Activated CD4-positive, alpha-beta T cell treated with anti-CD3 and anti-CD28 coated beads, Interleukin-2, Interleukin-4, amounts not matched to agents 100 ng/mL and 50 ng/mL, durations not matched to agents 16 hours and 8 hours (primary cell): ENCODE measurements at places on chromosomes 4 and X.

DNA sequence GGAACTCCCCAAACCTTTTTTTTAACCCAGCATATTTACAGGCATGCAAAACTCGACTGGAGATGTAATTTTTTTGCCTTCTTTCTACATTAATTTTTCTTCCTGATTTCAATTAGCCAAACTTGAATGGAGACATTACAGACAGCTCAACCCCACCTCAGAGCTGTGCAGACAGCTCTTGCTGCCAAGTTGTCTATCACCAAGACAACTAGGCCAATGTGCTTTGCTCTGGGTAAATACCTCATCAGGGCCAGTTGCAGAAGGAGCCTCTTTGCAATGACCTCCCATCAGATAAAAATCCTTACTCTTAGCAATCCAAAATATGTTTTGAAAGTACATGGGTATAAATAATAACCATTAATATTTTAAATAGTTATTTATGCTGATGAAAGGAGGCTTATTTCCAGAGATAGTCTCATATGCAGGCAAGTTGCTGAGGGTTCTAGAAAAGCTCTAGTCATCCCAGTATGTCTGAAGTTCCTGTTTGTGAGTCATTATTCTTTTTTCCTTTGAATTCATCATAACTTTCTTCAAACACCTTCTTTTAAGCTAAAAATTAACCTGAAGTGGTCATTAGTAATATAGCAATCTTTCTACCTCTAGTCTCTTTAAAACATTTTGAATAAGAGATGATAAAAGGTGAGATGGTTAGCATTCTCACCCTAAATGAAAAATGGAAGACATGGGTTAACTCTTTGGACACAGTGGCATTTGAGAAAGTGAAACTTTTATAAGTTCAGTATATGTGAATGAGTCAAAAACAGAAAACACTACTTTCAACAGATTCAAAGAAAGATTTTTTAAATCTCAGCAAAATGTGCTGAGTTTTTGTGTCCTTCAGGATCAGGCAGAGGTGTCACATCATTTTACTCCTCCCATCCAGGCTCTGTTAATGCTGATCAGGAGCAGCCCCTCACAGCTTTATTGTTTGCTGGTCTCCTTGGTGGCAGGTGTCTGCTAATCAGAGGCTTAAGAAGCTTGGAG is 475.5 kb upstream of the FGF16 start:
- peak; percentile 45 for DNase-seq

DNA sequence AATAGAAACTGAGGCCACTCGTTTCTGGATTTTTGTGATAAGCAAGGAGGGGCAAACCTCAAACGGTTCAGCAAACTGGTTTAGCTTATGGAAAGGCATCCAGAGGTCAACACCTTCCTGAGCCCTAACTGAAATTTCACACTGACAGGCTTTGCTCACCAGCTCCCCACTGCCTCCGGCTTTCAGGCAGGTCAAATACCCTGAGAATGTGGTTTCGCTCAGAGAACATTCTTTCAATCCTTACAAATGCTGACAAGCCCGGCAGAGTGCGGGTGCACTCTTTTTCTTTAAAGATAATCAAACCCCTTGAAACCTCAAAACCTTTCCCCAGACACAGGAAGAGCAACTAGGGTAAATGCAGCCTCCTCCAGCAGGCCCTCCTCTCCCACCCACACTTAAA is 41.5 kb downstream of the CD40LG start:
- DNase-seq: peak; percentile 51

- no peak for DNase-seq
Measured at GRCh38 chr4:118124997-118125396, 90.7 kb downstream of the NDST3 start.

DNA sequence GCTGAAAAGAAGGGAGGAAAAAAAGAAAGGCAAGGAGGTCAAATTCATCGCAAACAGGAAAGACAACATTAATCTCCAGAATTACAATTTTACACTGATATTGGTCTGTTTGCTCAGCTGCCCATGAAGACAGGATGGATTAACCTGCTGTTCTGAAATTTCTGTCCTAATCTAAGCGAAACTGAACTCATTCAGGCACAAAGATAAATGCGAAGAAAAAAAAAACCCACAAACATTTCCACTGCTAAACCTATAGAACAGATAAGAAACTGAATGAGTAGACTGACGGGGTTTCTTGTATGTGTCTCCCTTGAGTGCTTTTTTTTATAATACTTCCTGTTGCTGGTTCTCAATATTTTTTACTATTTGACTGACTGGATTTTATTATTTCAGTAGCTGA is 251.8 kb upstream of the FTHL17 start:
- no peak for DNase-seq

DNA sequence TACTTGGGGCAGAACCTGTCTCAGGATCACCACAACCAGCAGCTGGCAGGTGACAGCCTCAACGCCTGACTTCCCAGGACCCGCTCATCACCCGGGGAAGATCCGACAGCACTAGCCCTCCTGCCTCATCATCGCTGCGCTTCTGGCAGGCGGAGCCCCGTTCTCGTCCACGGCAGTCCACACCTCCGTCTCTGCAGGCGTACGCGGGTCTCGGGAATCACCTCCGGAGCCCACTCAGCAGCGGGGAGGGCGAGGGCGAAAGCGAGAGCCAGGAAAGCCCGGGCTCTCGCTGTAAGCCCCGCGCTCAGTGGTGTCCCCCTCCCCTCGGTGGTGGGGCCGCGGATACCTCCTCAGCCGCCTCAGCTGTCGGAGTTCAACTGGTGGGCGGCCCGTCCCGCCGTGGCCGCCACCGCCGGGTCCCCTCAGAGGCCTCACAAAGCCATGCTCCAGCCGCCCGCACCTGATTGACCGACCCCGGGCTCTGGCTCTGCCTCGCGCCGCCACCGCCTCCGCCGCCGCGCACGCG is 518 bp upstream of the CNKSR2 start:
- no peak for DNase-seq

GRCh38 chr4:113687067-113687718 is 74.3 kb downstream of the CAMK2D start:
- DNase-seq: peak; percentile 36

- no peak for DNase-seq
Measured at GRCh38 chrX:116317409-116317808, 119.0 kb upstream of the SLC6A14 start.

GRCh38 chr4:124104628-124105027 is 607.9 kb downstream of the ANKRD50 start:
- DNase-seq: no peak

- DNase-seq: peak; percentile 25
Measured at GRCh38 chr4:176789955-176790354, 2.8 kb downstream of the VEGFC start.

- DNase-seq: peak; percentile 14
Measured at GRCh38 chr4:150401083-150401687, 180.8 kb upstream of the MAB21L2 start.

- no peak for DNase-seq
Measured at GRCh38 chrX:12570859-12571501, 220.2 kb upstream of the PRPS2 start.

DNA sequence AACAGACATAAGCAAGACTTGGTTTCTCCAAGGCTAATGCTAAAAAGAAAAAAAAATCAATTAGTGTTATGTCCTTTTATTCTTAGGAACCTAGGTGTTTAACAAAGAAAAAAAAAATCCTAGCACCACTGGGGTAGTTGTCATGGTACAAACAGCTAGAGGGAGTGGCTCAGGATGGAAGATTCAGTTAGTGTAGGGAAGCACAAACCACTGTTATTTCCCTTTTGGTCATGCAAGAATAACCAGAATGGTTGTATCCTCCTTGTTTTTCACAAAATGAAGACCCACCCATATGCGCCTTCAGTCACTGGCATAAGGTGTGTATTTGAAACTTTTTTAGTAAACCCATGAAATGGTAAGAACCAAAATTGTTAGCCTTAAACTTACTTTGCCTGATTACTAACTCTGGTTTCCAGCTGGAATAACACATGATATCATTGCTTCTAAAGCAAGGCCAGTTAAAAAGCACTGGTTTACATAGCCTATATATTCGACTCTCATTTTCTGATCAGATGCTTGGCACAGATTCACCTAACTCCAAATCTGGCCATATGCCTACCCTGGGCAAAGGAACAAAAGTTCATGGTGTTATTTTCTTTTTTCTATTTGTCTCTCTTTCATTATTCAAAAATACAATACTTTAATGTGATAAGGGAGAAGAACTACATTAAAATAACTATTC is 132.6 kb downstream of the SCFD2 start:
- DNase-seq: no peak

- DNase-seq: peak; percentile 73
Measured at GRCh38 chr4:83252782-83253405, 31.7 kb downstream of the COQ2 start.

GRCh38 chrX:125319646-125320521 is at the start of gene TEX13C:
TEX13C (plus strand) TSS chrX:125319871; CDS start chrX:125320120, 249 bp downstream.
- DNase-seq: no peak

DNA sequence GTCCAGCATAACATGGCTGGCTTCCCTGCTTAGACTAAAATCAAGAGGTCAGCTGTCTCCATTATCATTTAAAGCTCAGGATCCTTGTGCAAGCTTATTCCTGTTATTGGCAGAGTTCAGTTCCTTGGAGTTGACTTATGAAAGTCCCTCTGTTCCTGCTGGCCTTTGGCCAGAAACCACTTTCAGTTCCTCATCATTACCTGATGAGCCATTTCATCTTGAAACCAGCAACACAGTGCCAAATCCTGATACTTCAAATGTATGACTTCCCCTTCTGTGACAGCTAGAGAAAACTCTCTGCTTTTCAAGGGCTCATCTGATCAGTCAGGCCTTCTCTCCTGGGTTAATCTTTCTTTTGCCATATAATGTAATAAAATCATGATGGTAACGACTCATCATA is 110.6 kb upstream of the FSTL5 start:
- no peak for DNase-seq

GRCh38 chr4:41281038-41281634 is 24.4 kb downstream of the UCHL1 start:
- peak; percentile 68 for DNase-seq
